Stimulated activated CD8-positive, alpha-beta memory T cell treated with anti-CD3 and anti-CD28 coated beads, Interleukin-15, amount 100 ng/mL, for 1 hour (primary cell): ENCODE measurements at places on chromosomes 1 and 21.

GRCh38 chr1:233879841-233880240 is 24.6 kb upstream of the SLC35F3 start:
- DNase-seq = no peak

- no peak for DNase-seq
Measured at GRCh38 chr21:34887105-34887442, 162.0 kb downstream of the RUNX1 start.

DNA sequence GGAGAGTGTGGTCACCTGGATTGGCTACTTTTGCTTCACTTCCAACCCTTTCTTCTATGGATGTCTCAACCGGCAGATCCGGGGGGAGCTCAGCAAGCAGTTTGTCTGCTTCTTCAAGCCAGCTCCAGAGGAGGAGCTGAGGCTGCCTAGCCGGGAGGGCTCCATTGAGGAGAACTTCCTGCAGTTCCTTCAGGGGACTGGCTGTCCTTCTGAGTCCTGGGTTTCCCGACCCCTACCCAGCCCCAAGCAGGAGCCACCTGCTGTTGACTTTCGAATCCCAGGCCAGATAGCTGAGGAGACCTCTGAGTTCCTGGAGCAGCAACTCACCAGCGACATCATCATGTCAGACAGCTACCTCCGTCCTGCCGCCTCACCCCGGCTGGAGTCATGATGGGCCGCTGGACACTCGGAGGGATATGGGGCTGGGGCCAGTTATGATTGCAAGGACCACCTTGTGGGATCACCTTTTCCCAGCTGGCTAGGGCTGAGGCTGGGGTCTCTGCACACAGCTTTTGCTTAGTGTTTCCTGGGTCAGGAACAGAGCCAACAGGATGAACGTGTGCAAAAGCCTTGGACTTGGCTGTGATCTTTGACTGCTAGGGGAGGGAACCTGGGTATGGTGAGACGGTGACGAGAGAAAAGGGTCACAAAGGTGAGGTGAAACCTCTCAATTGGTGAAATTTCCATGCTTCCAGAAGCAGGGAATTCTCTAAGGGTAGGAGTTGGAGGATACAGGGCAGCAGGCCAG is 4.3 kb upstream of the GNAI3 start:
- DNase-seq = no peak

DNA sequence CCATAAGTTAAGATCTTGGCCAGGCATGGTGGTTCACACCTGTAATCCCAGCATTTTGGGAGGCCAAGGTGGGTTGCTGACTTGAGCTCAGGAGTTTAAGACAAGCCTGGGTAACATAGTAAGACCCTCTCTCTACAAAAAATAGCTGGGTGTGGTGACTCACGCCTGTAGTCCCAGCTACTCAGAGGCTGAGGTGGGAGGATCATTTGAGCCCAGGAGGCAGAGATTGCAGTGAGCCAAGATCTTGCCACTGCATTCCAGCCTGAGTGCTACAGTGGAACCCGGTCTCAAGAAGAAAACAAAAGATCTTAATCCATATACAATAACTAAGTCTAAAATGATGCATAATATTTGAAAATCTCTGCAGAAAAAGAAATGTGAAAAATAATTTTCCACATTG is 165.5 kb upstream of the NR5A2 start:
- DNase-seq = no peak

DNA sequence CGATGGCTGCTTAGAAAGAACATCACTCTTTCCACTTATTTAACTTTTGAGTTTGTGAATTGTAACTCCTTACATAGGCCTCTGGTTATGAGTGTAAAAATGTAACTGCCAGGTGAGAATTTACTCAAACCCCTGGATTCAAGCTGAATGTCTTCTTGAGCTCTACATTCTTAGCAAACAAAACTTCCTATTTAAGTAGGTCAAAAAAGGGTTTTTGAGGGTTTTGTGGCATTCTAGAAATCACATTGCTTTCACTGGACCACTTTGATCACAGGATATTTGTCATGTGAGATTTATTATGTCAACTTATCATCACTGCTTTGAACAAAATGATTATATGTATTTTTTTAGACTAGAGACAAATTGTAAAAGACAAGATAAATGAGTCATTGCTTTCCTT is 5.7 kb downstream of the IL23R start:
- no peak for DNase-seq

DNA sequence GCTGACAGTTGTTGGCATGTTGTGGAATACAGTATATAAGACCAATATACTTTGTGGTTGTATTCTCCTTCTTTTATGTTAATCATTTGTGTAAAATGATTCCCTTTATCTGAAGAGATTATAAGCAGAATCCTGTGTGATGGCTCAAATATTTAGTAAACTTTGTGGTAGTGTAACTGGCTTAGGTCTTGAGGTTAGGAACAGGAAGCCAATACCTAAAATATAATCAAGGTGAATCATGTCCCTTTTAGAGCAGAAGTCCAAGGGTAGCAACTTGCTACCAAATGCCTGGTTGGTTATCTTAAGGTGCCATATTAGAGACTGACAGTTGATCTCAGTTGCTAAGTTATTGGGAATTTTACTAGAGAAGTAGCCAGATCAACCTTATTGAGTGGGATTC is 398.5 kb upstream of the ADAMTS5 start:
- no peak for DNase-seq

DNA sequence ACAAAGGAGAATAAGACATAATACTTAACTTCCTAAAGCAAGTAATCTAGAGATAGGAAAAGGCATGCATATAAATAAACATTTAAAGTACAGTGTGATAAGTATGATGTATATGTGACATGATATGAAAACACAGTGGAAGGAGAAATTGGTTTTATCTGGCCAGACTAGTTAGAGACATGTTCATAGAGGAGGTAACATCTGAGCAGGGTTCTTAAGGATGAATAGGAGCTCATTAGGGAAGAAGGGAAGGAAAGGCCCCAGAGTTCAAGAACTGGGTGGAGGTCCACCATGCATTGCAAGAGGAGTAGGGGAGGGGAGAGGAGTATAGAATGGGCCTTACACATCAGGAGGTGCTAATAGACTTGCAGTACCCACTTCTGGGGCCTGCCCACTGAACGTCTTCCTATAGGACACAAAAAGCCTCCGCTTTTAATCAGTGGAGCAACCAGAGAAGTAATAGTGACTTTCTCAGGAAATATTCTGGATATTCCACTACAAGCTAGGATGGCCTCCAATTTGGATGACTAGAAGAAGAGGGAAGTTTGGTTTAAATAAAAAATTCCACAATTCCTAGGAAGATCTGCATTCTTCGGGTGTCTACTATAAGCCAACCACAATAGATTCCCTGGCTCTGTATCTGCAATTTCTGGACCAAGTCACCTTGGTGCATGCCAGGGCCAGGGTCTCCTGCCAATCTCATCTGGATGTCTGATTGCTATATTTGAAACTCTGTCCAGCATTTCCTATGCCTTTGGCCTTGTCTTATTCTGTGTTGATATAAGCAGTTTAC is 41.9 kb downstream of the NGF start:
- DNase-seq = no peak

DNA sequence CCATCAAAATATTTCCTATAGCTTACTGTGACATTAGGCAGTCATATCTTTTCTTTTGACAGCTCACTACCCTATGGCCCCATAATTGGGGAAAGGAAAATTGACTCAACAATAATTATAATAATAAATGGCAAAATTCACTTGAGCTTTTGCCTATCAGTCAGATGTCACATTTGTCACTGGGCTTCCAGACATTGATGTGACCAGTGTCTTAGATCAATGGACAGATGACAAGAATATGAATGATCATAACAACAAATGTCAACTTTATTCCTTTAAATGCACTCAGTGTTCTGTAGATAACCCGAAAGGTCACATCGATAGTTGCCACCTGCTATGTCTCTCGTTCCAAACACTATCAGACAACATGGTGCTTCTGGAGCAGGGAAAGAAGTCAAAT is 266.7 kb downstream of the GPATCH2 start:
- DNase-seq = no peak

DNA sequence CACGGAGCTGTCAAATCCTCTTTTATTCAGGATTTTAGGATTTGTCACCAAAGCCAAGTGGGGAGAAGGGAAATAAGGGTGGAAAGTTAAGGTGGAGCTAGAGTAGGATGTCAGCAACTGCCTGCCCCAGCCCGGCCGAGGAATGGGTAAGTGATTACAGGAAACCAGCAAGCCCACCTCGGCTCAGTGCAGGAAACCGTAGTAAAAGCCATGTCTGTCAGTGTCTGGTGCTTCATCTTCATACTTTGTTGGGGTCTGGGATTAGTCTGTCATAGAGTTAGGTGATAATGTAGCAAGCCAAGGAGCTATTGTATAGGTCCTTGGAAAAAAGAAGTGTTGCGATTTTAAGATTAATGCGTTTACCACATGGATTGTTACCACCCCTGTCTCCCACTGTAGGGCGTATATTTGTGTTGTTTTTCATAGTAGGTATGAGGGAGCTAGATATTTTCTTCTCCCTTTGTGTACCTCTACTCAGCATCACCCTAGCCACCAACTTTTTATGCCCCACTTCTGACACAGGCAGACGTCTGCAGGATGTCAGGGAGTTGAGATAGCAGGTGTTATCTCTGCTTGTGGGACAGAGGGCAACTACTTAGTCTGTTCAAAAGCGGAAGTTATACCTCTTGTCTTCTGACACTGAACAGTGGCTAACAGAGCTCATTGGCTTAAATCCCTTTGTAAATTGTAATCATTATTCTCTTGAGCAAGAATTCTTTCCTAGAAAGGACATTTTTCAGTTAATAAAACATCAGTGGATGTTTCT is 253.7 kb downstream of the HHAT start:
- DNase-seq = no peak

GRCh38 chr1:238323490-238323889 is 432.8 kb upstream of the ZP4 start:
- no peak for DNase-seq

- no peak for DNase-seq
Measured at GRCh38 chr1:42733415-42734200, 6.4 kb downstream of the CLDN19 start.

GRCh38 chr1:89306273-89306672 is 33.6 kb upstream of the GBP5 start:
- no peak for DNase-seq

DNA sequence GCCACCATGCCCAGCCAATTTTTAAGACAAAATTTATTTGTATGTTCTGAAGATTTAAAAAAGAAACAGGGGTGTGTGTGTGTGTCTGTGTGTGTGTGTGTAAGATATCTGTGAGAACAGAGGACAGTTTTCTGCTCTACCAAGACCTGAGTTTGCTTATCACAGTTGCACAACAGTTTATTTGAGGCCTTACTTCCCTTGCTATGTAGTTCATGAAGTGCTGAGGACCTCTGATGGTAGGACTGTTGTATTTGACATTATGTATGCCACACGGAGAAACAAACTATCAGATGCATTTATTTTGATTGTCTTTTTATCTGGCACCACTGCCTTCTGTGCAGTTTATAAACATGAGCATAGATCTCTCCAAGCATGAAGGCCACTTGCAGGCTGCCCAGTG is 355.2 kb downstream of the PBX1 start:
- no peak for DNase-seq

- DNase-seq = no peak
Measured at GRCh38 chr1:227558732-227559262, 4.6 kb upstream of the ZNF678 start.

DNA sequence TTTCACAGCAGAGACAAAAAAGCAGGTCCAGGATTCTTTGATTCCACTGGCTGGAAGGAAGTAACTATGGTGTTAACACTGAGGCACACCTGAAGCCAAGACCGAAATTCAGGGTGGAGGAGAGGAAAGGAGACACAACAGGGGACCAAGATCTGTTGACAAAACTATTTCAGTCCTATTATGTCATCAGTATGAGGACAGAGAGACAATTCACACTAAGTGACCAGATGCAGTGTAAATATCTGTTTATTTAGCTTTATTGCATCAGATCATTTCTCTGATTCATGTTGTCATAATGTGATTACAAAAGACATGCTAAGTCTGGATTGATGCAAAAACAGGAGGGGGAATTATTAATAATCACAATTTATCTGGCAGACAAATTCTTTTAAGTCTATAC is 118.8 kb downstream of the SIPA1L2 start:
- no peak for DNase-seq

DNA sequence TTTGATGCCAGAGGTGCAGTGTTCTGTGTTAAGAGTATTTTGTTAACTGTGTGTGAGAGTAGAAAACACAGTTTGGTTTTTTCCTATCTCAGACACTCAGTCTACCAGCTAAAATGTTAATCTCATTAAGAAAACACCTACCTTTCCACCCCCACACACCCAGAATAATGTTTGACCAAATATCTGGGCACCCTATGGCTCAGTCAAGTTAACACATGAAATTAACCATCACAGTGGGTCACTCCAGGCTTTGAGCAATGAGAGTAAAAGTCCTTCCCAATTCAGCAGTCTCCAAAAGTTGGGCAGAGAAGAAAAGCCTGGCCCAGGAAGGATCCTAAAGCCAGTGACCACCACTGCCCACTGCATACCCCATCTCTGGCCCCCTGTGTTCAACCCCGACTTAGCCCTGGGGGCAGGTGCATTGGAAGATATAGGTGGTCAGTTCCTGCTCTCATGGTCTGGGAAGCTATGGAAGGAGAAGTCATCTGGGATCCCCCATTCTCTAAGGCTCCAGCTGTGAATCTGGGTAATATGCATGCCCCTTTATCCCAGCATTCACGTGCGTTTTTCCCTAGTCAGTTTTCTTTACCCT is 50.2 kb upstream of the CSF3R start:
- DNase-seq = no peak

- DNase-seq = no peak
Measured at GRCh38 chr1:38820860-38821259, 38.7 kb downstream of the RRAGC start.

- DNase-seq = no peak
Measured at GRCh38 chr1:110200666-110201065, 9.4 kb upstream of the KCNC4 start.

- DNase-seq = no peak
Measured at GRCh38 chr1:239952348-239953308, 139.1 kb upstream of the FMN2 start.

DNA sequence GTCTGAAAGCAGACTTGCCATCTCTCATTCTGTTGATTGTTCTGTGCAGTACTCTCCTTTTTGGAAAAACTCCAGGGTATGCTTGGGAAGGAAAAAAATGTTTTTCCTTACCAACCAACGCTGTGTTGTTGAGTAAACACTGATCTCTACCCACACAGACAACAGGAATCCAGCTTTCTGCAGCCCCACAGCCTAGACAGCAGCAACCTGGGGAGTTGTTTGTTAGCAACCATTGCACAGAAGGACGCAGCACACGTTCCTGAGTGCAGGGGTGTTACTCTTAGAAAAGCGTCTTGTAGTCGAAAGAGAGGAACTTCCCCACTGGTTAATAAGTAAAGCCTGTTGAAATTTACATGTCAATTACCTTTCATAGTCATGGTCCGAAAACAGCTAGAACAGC is 56.6 kb downstream of the SMYD2 start:
- DNase-seq = no peak

DNA sequence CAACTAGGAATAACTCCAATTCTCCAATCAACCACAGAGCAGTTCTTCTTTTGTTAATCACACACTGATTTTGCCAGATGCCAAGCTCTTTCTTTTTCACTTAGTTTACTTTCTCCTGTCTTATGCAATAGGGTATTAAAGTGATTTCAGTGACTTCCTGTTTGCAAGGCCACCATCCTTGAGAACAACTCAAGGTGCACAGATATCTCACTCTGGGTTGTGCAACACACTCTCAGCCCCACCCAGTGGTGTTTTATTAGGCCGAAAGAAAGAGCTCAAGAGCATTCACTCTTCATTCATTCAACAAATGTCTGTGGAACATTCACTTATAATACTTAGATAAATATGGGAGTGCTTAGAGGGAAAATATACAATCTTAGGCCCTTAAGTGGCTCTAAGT is 352.5 kb downstream of the ZNF326 start:
- no peak for DNase-seq

- no peak for DNase-seq
Measured at GRCh38 chr1:198491596-198491995, 48.9 kb downstream of the ATP6V1G3 start.

- no peak for DNase-seq
Measured at GRCh38 chr1:37274486-37274885, 199.9 kb upstream of the ZC3H12A start.
